ENCODE measurements at places on chromosomes 6 and 20. TPM values are rescaled to one million over a fixed set of nuclear protein-coding genes. Genes with fewer than 3 reads are reported as not detected.

The PHACTR3 gene
- not detected for total RNA-seq

The SPEF1 gene
- total RNA-seq: 0.09 TPM

The GRM1 gene
- under 0.01 TPM for total RNA-seq

The PHF20 gene
- total RNA-seq: 23.7 TPM

The CDS2 gene
- total RNA-seq: 26.6 TPM

The LY6G6F gene
- not detected for total RNA-seq

The ANKRD6 gene
- 3.9 TPM for total RNA-seq

The GPX6 gene
- not detected for total RNA-seq

The TUBB2B gene
- total RNA-seq: 2.9 TPM

The TCP11 gene
- total RNA-seq: not detected

All from endothelial cell of coronary artery (primary cell).